Peyer's patch (tissue), 4 donors: ENCODE measurements at places on chromosomes 6 and 20. TPM values are rescaled to one million over a fixed set of nuclear protein-coding genes. Genes with fewer than 3 reads are reported as not detected.

Gene C6orf15
- total RNA-seq: not detected

GRCh38 chr6:139823099-139823807 lies 448.8 kb upstream of the CITED2 start:
- no peak for DNase-seq
- H3K4me3 ChIP-seq: no peak overlapping the region
- no peak overlapping the region for H3K27ac ChIP-seq
- H3K36me3 ChIP-seq: no peaks in the 10 kb centered on the region
- H3K27me3 ChIP-seq: no peaks in the 10 kb centered on the region
- no peaks in the 10 kb centered on the region for H3K4me1 ChIP-seq

- H3K27me3 ChIP-seq: no peaks in the 10 kb centered on the region
- H3K27ac ChIP-seq: no peak overlapping the region
- H3K36me3 ChIP-seq: no peaks in the 10 kb centered on the region
- DNase-seq: no peak
Measured at GRCh38 chr6:146990284-146990683, 213.9 kb upstream of the STXBP5 start.

DNA sequence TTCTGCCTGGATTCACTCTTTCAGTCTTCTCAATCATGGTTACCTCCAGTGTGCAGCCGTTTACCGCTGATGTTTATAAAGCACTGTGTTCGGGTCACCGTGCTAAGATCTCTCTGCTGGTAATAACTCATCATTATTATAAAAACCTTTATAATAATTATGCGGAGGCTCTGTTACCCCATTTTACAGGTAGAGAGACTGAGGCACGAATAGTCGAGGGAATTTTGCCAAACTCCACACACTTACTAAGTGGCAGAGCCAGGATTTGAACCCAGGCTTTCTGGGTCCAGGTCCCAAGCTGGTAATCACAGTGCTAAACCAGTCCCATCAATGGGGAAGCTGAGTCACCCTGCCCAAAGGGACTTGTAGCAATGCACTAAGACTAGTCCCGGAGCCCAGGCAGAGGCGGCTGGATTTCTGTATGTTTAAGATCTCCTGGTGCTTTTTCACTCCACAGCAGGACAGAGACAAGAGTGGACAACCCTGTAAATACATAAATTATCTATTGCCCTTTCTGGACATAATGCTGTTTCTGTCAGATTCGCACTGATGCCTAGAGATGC lies 48.1 kb downstream of the SYNJ2 start:
- no peak overlapping the region for H3K27ac ChIP-seq
- no peaks in the 10 kb centered on the region for H3K27me3 ChIP-seq
- H3K4me1 ChIP-seq: peaks cover 50% of the 10 kb centered on the region
- DNase-seq: no peak
- H3K36me3 ChIP-seq: no peaks in the 10 kb centered on the region
- no peak overlapping the region for H3K4me3 ChIP-seq

DNA sequence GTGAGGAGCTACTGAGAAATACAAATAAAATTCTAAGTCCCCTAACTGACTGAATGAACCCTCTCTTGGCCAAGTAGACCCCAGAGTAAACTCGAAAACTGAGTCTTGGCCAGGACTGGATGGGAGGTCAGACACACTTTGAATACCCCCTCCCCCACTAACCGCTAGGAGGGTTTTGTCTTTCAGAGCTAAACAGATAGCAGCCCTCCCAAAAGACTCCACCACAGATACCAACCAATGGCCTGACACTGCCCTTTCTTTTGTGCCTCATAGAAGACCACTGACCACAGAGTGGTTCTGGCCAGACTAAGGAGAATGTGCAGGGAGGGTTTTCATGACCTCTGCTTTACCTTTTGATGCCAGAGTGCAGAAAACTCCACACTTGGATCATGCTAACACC lies 42.1 kb downstream of the SPACA1 start:
- no peak for DNase-seq
- no peaks in the 10 kb centered on the region for H3K36me3 ChIP-seq
- no peak overlapping the region for H3K27ac ChIP-seq
- H3K4me1 ChIP-seq: no peaks in the 10 kb centered on the region
- no peak overlapping the region for H3K4me3 ChIP-seq

GRCh38 chr20:45621593-45621992 lies 7.9 kb upstream of the WFDC10A start:
- DNase-seq: no peak
- no peaks in the 10 kb centered on the region for H3K27me3 ChIP-seq
- no peak overlapping the region for H3K4me3 ChIP-seq
- H3K27ac ChIP-seq: no peak overlapping the region

- no peaks in the 10 kb centered on the region for H3K4me1 ChIP-seq
- H3K27ac ChIP-seq: no peak overlapping the region
- no peaks in the 10 kb centered on the region for H3K27me3 ChIP-seq
- DNase-seq: no peak
- no peak overlapping the region for H3K4me3 ChIP-seq
Measured at GRCh38 chr20:63309261-63310071, 16.5 kb downstream of the COL20A1 start.

DNA sequence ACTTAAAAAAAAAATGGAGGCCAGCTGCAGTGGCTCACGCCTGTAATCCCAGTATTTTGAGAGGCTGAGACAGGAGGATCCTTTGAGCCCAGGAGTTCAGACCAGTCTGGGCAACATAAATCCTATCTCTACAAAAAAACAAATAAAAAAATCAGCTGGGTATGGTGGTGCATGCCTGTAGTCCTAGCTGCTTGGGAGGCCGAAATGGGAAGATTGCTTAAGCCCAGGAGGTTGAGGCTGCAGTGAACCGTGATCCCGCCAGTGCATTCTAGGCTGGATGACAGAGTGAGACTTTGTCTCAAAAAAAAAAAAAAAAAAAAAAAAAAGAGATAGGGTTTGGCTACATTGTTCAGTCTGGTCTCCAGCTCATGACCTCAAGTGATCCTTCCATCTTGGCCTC lies 29.7 kb downstream of the MYO6 start:
- H3K27me3 ChIP-seq: no peaks in the 10 kb centered on the region
- H3K4me3 ChIP-seq: no peak overlapping the region
- H3K27ac ChIP-seq: no peak overlapping the region
- DNase-seq: no peak
- H3K36me3 ChIP-seq: no peaks in the 10 kb centered on the region

Gene MYMX
- total RNA-seq: not detected

Gene HLA-DPA1
- total RNA-seq: 14.6 TPM

DNA sequence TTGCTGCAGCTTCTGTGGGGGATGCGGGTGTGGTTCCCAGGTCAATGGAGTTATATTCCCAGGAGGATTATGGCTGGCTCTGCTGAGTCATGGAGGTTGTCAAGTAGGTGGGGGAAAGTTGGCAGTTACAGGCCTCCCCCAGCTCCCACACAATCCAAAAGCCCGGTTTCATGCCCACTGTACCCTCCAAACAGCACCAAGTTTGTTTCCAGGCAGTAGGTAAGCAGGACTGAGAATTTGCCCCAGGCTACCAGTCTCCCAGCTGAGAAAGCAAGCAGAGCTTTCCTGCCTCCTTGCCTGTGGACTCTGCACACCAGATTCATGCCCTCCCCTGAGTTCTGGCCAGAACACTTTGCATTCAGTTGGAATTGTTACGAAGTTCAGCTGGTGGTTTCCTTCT lies 578.2 kb downstream of the MEI4 start:
- DNase-seq: no peak
- no peaks in the 10 kb centered on the region for H3K27me3 ChIP-seq
- no peaks in the 10 kb centered on the region for H3K36me3 ChIP-seq
- no peaks in the 10 kb centered on the region for H3K4me1 ChIP-seq

GRCh38 chr20:1776681-1777475 lies 118.3 kb upstream of the SIRPA start:
- H3K4me3 ChIP-seq: peak overlapping the region; percentile 50
- H3K27ac ChIP-seq: peak overlapping the region; percentile 66
- no peaks in the 10 kb centered on the region for H3K27me3 ChIP-seq
- H3K4me1 ChIP-seq: no peaks in the 10 kb centered on the region
- peak; percentile 93 for DNase-seq

DNA sequence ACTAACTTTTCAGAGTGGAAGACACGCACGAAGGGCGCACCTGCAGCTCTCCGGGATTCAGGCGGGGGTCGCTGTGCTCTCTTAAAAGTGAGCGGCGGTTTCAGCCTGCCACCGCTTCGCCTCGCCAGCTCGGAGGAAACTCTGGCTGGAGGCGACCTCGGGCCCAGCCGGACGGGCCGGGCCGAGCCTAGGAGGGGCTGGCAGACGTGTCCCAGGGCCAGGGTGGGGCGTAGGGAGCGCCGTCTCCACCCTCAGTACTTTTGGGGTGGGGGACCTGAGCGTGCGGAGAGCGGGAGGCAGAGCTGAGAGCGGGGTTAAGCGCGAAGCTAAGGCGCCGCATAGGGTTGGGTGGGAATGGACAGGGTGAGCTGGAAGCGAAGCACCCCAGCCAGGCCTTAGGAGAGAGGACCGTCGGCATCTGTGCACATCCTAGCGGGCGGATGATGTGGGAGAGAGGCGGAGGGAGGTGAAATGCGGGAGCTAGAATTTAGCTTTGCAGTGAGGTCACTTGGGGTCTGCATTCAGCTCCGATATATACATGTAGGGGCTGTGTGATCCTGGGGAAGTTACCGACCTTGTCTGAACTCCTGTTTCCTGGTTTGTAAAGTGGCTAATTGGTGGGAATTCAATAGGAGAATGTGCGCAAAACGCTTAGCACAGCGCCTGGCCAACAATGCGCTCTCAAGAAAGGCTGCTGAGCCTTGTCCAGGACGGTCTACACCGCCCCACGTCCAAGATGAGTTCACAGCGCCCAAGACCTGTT lies 6.5 kb upstream of the TFAP2A start:
- peaks cover 3% of the 10 kb centered on the region for H3K4me1 ChIP-seq
- H3K36me3 ChIP-seq: no peaks in the 10 kb centered on the region
- no peak overlapping the region for H3K4me3 ChIP-seq
- no peak overlapping the region for H3K27ac ChIP-seq
- DNase-seq: no peak

- DNase-seq: no peak
- no peaks in the 10 kb centered on the region for H3K36me3 ChIP-seq
- no peaks in the 10 kb centered on the region for H3K4me1 ChIP-seq
- H3K4me3 ChIP-seq: no peak overlapping the region
Measured at GRCh38 chr6:5411414-5411813, 150.1 kb downstream of the FARS2 start.

DNA sequence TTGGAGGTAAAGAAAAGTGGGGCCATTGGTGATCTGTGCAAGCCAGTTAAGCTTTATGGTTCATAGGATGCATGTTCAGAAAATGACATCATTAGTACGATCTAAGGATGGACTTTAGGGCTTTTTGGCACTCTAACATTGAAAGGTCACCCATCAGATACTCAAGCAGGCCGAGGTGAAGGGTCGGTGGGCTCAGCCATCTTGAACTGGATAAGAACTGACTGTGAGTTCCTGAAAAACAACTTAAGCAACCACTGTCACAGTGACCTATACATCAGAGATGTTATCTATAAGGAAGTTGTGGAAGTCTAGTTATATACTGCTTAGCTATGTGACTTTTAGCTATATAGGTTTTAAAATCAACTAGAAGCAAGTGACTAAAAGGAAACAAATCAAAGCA lies 13.0 kb upstream of the ITCH start:
- H3K36me3 ChIP-seq: no peaks in the 10 kb centered on the region
- DNase-seq: no peak
- no peaks in the 10 kb centered on the region for H3K27me3 ChIP-seq
- no peaks in the 10 kb centered on the region for H3K4me1 ChIP-seq
- no peak overlapping the region for H3K27ac ChIP-seq
- H3K4me3 ChIP-seq: no peak overlapping the region

DNA sequence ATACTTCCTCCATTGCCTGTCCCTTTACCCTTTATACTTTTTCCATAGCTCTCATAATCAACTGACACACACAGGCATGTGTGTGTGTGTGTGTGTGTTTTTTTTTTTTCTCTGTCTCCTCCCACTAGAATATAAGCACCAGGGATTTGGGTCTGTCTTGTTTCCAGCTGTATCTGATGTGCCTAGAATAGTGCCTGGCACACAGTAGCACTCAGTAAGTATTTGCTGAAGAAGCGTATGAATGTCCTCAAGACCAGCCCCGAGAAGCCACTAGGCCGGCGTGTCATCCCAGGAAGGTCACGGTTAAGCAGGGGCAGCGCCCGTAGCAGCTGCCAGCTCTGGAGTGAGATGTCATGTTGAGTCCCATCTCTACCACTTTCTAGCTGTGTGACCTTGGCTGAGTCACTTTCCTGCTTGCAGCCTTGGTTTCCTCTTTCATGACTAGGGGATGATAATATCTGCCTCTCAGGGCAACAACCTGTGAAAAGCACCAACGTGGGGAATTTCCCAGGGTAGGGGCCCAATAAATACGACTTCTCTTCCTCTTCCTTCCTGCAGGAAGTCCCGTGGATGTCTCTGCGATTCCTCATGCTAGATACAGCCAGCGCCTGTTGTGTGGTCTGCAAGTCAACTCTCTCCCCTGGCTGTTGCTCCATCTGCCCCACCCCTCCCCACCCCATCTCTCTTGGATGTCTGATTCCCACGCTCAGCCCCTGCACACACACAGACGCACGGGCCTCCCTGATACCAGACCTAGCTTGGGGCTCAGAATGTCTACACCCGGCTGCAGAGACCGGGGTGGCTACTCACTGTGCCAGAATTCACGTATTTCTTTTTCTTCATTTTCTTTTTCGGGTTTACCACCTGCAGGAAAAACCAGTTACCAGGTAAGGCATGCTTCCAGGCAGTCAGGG lies 58.1 kb downstream of the RAB44 start:
- H3K4me3 ChIP-seq: peak overlapping the region; percentile 18
- H3K27ac ChIP-seq: peak overlapping the region; percentile 41
- DNase-seq: peak; percentile 73
- peaks cover 38% of the 10 kb centered on the region for H3K4me1 ChIP-seq
- H3K27me3 ChIP-seq: no peaks in the 10 kb centered on the region
- no peaks in the 10 kb centered on the region for H3K36me3 ChIP-seq

DNA sequence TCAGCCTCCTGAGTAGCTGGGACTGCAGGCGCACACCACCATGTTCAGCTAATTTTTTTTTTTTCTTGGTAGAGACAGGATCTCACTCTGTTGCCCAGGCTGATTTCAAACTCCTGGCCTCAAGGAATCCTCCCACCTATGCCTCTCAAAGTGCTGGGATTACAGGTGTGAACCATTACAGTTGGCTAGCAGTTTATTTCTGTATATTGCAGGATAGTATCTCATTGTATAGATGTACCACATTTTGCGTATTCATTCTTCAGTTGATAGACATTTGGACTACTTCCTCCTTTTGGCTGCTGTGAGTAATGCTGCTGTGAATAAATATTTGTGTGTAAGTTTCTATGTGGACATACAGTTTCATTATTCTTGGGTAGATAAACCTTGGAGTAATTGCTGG lies 32.9 kb downstream of the ASXL1 start:
- no peaks in the 10 kb centered on the region for H3K27me3 ChIP-seq
- H3K4me1 ChIP-seq: peaks cover 11% of the 10 kb centered on the region
- no peak overlapping the region for H3K27ac ChIP-seq

Gene CARMIL1
- 75.1 TPM for total RNA-seq
